Trophoblast cell (in vitro differentiated cells and primary cell): ENCODE measurements at places on chromosomes 16 and 17.

DNA sequence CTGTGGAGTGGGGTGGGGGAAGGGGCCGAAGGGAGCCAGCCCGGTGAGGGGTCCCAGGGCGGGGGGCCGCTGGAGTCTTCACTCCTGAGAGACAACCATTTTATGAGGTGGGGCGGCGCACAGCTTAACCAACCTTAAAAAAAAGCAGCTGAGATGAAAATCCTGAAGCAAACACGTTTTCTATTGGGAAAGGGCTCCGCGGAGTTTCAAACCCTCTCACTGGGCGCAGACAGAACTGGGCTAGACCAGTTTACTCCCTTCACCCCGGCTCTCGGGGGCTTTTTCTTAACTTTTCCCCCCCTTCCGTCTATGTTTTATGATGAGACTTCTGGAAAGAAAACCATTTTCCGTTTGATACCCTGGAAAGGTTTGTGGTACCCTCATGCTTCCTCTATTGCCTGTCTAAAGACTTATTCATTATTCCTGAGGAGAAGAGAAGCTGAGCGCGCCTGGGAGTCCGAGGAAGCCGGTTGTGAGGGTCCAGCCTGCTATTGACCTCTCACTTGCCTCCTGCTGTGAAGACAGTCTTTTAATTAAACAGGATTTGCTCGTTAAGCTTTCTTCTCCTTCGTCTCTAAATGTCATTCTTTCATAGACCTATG, 482 bp upstream of the SSH2 start:
- peak overlapping the region; percentile 56 for H3K27ac ChIP-seq
- peak overlapping the region; percentile 88 for H3K4me3 ChIP-seq
- no peaks in the 10 kb centered on the region for H3K36me3 ChIP-seq
- no peaks in the 10 kb centered on the region for H3K27me3 ChIP-seq
- H3K4me1 ChIP-seq = no peaks in the 10 kb centered on the region

DNA sequence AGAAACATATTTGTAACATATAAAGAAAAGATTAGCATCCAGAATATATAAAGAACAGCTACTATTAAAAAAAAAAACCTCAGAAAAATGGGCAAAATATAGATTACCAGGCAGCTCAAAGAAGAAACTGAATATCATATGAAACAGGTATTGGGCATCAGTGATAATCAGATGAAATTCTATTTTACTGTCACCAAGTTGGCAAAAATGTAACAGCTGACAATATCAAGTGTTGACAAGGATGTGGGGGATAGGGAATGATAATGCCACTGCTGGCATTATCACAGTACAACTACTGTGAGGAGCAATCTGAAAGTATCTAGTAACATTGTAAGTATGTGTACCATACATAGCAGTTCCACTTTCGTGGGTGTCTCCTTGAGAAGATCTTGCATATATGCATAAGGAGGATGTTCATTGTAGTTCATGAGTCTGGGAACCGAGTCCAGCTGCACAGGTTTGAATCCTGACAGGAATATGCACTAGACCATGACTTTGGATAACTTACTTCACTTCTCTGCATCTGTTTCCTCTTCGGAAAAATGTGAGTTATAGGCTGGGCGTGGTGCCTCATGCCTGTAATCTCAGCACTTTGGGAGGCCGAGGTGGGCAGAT, 50.3 kb downstream of the LCMT1 start:
- peaks cover 37% of the 10 kb centered on the region for H3K36me3 ChIP-seq
- no peaks in the 10 kb centered on the region for H3K27me3 ChIP-seq
- no peak overlapping the region for H3K27ac ChIP-seq
- DNase-seq = no peak
- H3K4me1 ChIP-seq = no peaks in the 10 kb centered on the region

DNA sequence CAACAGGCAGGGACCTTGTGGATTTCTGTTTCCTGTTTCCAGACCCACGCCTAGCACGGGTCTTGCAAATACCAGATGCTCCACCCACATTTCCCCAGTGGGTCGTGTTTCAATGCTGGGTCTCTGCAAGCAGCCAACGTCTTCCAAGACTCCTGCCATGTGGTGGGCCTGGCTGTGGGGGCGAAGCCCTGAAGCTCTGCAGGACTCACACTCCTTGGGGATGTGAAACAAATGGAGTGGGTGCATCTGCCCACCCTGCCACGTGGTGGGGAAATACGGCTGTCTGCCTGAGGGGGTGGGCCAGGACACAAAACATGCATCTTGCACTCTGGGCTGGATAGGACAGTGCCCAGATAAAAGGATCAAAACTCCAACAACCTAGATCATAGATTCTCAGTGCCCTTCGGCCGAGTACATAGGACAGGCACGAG, 32.6 kb downstream of the FA2H start:
- no peaks in the 10 kb centered on the region for H3K36me3 ChIP-seq
- H3K27me3 ChIP-seq = no peaks in the 10 kb centered on the region
- H3K4me1 ChIP-seq = no peaks in the 10 kb centered on the region

GRCh38 chr17:6713130-6713917, at the start of gene SLC13A5:
SLC13A5 (minus strand) TSS chr17:6713369; CDS start chr17:6713333, 36 bp downstream.
- peaks cover 18% of the 10 kb centered on the region for H3K27me3 ChIP-seq
- H3K36me3 ChIP-seq = no peaks in the 10 kb centered on the region
- H3K4me3 ChIP-seq = peak within 1 kb of the TSS; percentile 11
- H3K4me1 ChIP-seq = peaks cover 17% of the 10 kb centered on the region
- no peak within 1 kb of the TSS for H3K27ac ChIP-seq

DNA sequence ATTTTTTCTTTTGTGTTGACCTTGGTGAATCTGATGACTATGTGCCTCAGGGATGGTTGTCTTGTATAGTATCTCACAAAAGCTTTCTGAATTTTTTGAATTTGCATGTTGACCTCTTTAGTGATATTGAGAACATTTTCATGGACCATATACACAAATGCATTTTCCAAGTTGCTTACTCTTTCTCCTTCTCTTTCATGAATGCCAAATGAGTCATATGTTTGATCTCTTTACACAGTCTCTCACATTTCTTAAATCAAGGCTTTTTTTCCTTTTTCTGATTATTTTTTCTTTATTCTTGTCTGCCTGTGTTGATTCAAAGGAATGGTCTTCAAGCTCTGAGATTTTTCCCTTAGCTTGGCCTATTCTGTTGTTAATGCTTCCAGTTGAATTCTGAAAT, 46.6 kb upstream of the KCNJ16 start:
- no peak overlapping the region for H3K4me3 ChIP-seq
- no peak for DNase-seq
- no peaks in the 10 kb centered on the region for H3K4me1 ChIP-seq
- H3K27me3 ChIP-seq = no peaks in the 10 kb centered on the region
- H3K36me3 ChIP-seq = no peaks in the 10 kb centered on the region
- H3K27ac ChIP-seq = no peak overlapping the region

DNA sequence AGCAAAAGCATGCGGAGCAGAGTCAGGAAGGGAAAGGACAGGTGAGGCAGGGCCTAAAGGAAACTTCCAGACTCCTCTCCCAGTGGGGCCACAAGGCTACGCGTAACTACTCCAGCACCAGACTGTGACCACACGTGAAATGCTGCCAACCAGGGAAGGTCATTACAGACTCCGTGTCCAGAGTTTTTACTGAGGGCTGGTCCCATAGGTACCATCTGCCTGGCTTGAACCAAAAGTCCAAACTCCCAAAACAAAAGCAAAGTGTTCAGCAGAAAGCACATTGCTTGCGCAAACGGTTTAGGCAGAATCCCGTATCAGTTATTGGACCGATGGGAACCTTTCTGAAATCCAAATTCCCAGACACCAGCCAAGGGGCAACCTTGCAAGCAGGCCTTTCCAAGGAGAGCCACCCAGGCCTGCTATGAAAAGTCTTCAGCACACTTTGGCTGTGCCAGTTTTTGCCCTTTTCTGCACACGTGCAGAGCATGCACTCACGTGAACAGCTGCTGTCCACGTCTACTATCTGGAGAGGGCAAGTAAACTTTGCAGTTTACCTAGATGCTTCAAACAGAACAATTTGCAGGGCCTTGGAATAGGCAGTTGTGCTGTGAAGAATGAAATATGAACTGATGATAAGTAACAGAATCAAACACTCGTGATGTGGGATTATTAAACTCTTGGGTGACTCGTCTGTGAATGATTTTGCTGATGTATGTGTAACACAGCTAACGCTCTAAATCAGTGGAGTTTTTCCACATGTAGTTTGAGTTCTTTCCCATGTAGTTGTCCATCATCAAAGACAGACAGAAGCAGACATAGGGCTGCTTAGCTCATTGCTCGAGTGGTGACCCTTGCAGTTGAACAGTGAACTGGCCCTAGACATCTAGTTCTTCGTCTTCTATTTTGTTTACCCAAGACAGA, 58.1 kb upstream of the CRISPLD2 start:
- no peak overlapping the region for H3K27ac ChIP-seq
- no peak overlapping the region for H3K4me3 ChIP-seq
- H3K27me3 ChIP-seq = no peaks in the 10 kb centered on the region
- DNase-seq = no peak
- peaks cover 1% of the 10 kb centered on the region for H3K4me1 ChIP-seq

GRCh38 chr17:63542942-63543821, 7.1 kb upstream of the DCAF7 start:
- no peaks in the 10 kb centered on the region for H3K36me3 ChIP-seq
- peaks cover 12% of the 10 kb centered on the region for H3K4me1 ChIP-seq
- H3K27me3 ChIP-seq = no peaks in the 10 kb centered on the region
- DNase-seq = no peak
